ENCODE measurements at places on chromosomes 1 and 21. TPM values are rescaled to one million over a fixed set of nuclear protein-coding genes. Genes with fewer than 3 reads are reported as not detected.
A peak's percentile ranks its signal among the peaks of the same experiment; 100 is the strongest.

DNA sequence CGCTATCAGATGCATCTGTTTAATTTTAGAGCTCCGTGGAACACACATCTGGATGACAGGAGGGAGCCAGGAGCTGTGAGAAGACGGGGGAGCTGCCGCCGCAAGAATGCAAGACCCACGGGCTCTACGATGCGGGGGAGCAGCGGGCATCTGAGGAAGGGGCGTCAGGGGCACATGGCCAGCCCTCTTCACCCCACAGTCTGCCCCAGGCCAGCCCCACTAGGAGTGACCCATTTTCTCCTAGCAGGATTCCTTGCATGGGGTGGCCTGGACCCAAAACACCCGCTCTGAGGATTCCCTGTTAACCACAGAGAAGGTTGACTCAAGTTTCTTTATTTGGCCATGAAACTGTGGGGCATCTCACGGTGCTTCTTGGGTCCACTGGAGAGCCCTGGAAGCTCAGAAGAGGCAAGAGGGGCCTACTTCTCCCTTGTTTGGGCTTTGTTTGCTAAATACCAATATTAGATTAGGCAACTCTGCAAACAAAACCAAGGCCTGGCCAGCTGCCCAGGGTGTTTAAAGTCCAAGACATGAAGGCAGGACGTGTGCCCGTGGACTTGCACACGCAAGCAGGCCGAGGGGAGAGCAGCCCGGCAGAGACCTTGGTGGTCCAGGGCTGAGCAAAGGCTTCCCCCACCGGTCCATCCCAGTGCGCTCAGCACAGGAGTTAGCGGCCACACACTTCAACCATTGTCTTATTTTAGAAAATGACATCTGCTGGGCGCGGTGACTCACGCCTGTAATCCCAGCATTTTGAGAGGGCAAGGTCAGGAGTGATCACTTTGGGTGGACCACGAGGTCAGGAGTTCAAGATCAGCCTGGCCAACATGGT lies 89.8 kb downstream of the DHRS3 start:
- peak; percentile 44 for DNase-seq

GRCh38 chr1:235100194-235100772 lies 28.4 kb downstream of the TOMM20 start:
- DNase-seq = no peak

GRCh38 chr1:14820295-14821085 lies 222.0 kb downstream of the KAZN start:
- DNase-seq = no peak

- DNase-seq = no peak
These were observed 17.2 kb downstream of the PKN2 start for GRCh38 chr1:88701275-88701674.

DNA sequence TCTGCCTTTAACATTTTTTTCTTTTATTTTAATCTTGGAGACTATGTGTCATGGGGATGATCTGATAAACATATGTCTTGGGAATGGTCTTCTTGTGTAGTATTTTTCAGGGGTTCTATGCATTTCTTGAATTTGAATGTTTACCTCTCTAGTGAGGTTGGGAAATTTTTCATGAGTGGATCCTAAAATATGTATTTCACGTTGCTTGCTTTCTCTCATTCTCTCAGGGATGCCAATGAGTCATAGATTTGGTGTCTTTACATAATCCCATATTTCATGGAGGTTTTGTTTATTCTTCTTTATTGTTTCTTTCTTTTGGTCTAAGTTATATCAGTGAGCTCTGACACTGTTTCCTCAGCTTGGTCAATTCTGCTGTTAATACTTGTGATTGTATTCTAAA lies 1237.2 kb downstream of the PLA2G4A start:
- no peak for DNase-seq

GRCh38 chr1:46289976-46290375 lies 13.4 kb downstream of the LRRC41 start:
- no peak for DNase-seq

DNA sequence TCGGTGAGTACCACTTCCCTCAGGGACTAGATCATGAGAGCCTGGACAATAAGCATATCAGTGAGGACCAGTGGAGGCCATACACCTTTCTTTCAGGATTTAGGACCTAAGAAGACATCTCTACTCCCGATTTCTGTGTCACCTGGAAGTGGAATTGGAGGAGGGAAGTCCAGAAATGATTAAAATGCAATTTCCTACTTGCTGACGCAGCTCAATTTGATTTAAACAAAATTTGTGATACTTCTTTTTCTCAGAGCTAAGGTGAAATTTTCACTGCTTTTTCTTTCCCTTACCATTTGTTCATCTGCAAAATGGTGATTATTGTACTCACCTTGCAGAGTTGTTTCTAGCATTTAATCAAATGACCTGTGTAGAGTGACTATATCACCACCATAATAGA lies 38.8 kb upstream of the BTG3 start:
- DNase-seq = no peak

C4BPA gene
- not detected for total RNA-seq

LCE1D gene
- total RNA-seq = not detected
